CD4-positive, alpha-beta memory T cell (primary cell): ENCODE measurements at places on chromosomes 1 and 21. TPM values are rescaled to one million over a fixed set of nuclear protein-coding genes. Genes with fewer than 3 reads are reported as not detected.

The AGMAT gene
- polyA plus RNA-seq = 6.1 TPM

The UBAP2L gene
- polyA plus RNA-seq = 33.5 TPM

The IL20 gene
- not detected for polyA plus RNA-seq

The PSMG1 gene
- polyA plus RNA-seq = 41.9 TPM

The TNNT2 gene
- not detected for polyA plus RNA-seq

The TAS1R1 gene
- not detected for polyA plus RNA-seq

The LEFTY1 gene
- polyA plus RNA-seq = not detected

The GPR157 gene
- 1.9 TPM for polyA plus RNA-seq

The RGS13 gene
- not detected for polyA plus RNA-seq

The GBP2 gene
- 109 TPM for polyA plus RNA-seq

The LY9 gene
- 163 TPM for polyA plus RNA-seq

The ELAPOR1 gene
- polyA plus RNA-seq = 15.0 TPM
